Right renal cortex interstitium (tissue), 3 donors: ENCODE measurements at places on chromosomes 7 and 10.

DNA sequence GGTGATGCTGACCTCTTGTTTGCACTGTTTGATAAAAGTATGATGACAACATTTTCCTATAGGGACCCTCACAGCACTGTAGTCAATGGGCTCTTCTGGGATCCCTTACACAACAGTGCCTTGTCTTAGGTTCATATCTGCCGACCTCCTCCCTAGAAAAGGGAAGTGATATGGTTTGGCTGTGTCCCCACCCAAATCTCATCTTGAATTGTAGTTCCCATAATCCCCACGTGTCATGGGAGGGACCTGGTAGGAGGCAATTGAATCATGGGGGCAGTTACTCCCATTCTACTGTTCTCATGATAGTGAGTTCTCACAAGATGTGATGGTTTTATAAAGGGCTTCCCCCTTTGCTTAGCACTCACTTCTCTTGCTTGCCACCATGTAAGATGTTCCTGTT, 23.1 kb downstream of the ZC3HAV1 start:
- DNase-seq, result no peak

DNA sequence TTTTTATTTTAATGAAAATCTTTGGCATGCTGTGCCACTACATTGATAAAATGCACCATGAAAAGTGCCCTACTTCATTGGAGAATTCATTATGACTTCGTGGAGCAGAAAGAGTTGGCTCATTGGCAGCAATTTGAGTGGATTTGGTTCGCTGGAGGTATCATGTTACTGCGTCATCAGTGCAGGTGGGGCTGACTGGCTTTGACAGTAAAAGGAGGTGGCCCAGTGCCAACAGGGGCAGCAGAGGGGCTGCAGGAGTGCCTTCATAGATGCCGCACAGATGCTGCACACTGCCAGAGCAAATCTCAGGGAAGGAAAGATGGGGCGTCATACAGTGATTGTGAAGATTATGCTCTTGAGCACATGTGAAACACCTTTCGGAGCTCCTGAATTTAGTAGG, 22.2 kb downstream of the FZD1 start:
- DNase-seq, result no peak

GRCh38 chr10:98134117-98134430, 383 bp upstream of the R3HCC1L start:
- DNase-seq, result no peak

GRCh38 chr7:121107923-121108498, 119.5 kb downstream of the CPED1 start:
- peak; percentile 48 for DNase-seq

- DNase-seq, result no peak
These were observed 38.0 kb upstream of the SAMD8 start for GRCh38 chr10:75073442-75073841.

DNA sequence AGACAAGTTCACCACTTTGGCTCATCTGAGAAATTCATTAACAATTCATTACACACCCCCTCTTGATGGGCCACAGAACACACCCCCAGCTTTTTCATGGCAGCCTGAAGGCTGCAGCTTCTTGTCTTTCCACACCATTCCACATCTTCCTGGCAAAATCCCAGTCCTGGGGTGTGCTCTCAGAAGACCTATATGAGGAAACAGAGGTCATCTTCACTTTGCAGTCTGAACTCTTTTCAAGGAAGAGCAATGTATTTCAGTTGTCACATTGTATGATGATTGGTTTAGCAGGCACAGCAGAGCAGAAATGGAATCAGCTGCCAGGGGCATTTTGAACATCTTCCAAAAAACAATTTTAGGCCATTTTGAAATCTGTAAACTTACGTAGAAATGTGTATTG, 7.8 kb upstream of the LRRC27 start:
- DNase-seq, result no peak

DNA sequence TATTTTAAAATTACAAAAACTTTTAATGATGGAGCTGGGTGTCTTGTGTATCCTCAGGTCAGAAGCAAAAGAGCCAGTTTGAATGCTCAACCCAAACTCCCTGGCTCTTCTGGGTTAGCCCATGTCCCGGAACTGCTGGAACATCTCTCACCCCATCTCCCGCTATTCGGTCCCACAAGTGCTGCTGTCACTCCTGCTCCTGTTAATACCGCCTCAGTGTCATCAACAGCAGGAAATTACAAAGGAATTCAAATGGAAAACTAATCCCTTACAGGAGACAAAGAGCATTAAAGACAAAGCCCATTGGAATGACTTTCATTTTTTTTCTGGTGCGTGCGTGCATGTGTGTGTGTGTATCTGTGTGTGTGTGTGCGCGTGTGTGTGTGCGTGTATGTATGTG, 112.0 kb upstream of the C7orf33 start:
- no peak for DNase-seq

DNA sequence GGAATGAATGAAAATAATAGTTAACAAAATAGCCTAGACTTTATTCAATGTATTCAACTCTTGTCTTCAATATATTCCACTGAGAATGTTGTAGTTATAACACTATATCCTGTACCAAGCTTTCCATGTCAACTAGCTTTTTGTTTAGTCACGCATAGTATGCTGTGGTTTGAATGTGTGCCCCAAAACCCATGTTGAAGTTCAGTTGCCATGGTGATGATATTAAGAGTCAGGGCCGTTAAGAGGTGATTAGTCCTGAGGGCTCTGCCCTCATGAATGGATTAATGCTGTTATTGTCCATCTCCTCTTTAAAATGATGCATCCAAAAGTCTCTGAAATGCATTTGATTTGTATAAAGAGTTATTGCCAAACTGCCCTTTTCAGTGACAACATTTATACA, 887.6 kb downstream of the NRG3 start:
- DNase-seq, result no peak

DNA sequence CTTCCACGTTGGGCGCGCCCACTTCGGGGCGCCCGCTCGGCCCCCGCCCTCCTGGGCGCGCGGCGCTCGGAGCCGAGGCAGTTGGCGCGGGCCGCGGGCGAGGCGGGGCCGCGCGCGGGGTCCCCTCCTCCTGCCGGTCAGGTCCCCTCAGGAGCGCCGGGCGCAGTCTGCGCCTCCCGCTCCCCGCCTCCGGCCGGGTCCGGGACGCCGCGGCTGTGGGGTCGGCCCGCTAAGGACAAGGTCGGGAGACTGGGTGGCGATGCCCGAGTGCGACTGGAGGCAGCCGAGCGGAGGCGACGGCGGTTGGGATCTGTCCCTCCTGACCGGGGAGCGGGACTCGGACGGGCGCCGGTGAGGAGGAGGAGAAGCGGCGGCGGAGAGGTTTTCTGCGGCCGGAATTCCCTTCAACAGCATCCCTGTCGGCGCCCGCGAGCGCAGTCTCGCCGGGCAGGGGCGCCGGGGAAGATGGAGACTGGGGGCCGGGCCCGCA, at the start of gene ATRNL1:
Gene ATRNL1, plus strand, starts transcription at position 80 of the 490 bp plus-strand sequence. Its CDS starts 386 bp downstream, at position 466.
- DNase-seq, result no peak

DNA sequence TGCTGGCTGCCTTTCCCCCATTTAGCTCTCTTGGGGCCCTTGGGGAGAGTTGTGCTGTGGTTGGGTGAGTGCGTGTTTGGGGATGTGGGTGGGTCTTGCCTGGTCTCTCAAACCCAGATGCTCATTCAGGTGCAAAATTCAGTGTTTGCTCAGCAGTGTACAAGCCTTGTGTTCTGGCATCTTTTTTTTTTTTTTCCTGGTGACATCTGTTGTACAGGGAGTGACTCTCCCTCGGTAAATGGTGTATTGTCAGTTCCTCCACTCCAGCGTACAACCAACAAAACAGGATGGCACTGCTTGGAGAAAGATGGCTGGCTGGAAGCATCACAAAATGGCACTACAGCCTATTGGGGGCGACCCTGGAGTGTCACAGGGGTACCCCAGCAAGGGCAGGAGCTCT, 75.5 kb downstream of the LRMDA start:
- DNase-seq, result no peak

DNA sequence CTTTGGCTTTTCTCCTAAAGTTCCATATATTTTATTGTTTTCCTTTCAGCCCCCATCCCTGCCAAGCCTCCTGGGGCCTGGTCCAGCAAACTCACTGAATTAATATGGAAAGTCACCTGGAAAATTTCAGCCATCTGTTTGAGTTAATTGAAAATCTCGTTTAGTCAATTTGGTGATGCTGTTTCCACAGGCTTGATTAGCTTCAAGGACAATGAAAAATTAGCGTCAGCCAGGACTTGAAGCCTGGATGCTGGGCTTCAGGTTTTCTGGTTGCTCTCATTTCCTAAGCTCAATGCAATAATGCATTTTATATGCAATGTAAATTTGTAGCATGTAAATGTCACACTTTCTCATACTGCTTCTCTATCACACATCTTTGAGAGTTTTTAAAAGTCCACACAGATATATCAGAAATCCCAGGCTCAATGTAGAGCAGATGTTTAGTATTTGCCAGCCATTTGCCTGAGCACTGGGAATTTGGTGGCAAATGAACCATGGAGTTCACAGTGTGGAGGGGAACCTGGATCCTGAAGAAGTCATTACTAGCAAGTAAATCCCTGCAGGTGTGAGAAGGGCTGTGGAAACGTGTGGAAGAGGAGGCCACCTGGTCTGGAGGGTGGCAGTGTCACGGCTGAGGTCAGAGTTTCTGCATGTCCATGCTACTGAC, 228.5 kb downstream of the PAXIP1 start:
- no peak for DNase-seq

DNA sequence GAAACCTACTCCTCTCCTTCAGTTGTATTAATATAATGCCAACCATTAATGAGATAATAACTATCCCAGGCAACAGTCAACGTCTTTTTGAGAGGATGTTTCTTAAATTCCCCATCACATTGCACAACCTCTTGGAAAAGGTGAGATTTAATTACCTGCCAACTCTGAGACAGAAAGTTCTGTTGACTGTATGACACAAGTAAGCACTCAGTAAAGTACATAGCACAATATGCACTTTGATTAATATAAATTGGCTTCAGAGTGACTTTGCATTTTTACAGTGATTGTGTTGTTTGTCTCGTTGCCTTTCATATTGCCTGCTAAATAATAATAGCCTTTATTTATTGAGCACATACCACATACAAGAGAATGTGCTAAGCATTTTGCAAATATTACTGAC, 46.7 kb downstream of the CAV1 start:
- DNase-seq, result no peak

- no peak for DNase-seq
These were observed 8.2 kb upstream of the CLDN4 start for GRCh38 chr7:73822319-73823173.

GRCh38 chr7:70285854-70286253, 687.6 kb downstream of the AUTS2 start:
- no peak for DNase-seq

DNA sequence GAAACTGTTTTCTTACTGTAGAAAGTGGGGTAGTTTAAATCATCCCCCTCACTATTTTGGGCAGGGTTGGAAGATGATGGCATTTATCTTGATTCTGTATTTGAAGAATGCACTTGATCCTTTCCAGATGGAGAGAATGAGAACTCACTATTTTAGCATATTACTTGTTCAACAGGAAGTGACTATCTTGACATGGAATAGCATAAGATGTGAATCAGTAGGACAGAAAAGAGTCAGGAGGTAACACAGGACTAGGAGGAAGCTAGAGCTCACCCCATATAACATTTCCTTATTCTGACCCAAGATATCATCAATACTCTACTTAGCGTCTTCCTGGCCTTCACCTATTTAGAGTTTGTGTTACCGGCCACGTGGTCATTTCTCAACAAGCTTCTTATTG, 400.2 kb downstream of the PHTF2 start:
- no peak for DNase-seq

DNA sequence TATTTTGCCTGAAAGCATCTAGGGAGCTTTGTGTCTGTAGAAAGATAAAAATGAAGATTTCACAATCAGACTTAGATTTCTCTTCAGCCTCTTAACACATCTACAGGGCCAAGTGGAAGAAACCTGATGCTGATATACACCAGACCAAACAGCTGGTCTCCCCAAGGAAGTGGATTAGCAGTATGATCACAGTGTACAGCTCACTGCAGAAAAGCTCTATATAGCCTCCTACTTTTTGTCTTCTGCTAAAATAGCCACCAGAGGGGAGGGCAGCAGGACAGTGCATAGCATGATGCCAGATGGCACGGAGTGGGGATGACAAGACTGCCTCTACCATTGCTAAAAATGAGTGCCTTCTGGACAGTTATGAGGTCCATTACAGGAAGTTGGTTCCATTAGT, 16.0 kb downstream of the FAM13C start:
- no peak for DNase-seq

DNA sequence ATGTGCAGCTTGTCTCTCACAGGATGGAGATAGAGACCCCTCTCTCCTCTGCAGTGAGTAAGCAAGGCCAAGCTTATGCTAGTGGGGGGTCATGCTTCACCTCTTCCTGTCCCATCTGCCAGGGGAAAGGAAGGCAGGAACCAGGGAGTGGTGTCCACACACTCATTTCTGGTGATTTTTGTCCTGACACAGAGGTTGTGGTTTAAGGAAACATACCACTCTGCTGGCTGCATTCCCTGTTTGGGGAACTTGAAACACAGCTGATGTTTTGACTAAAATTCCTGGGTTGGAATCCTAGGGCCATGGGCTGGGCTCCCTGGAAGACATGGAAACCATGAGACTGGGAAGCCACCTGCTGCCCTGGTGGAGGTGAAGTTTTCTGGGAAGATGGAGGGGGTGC, 21.4 kb downstream of the C10orf120 start:
- DNase-seq, result no peak

GRCh38 chr10:88541116-88541626, 41.9 kb downstream of the RNLS start:
- peak; percentile 58 for DNase-seq

DNA sequence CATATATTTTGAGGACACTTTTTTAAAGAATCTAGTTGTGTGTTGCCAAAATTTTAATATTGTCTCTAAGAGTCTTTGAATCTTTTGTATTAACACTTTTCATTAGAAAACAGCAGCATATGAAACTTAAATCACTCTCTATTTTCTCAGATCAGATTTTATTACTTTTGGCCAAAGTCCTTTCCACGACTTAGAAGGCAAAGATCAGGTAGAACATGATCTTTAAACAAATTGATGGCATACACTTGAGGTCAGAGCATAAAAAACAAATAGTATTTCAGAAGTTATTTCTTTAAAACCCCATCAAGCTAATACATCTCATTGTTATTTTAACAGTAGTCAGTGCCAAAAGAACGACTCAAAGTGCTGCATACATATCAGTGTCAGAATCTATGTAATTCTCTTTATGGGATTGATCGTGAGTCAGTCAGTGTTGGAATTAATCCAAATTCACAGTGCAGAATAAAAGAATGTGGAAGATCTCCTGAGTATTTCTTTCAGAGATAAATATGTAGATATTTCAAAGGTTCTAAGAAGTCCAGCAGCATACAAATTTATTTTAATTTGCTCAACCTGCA, 9.6 kb upstream of the AGMO start:
- DNase-seq, result no peak

- no peak for DNase-seq
These were observed 11.5 kb upstream of the KLRG2 start for GRCh38 chr7:139494835-139495579.

DNA sequence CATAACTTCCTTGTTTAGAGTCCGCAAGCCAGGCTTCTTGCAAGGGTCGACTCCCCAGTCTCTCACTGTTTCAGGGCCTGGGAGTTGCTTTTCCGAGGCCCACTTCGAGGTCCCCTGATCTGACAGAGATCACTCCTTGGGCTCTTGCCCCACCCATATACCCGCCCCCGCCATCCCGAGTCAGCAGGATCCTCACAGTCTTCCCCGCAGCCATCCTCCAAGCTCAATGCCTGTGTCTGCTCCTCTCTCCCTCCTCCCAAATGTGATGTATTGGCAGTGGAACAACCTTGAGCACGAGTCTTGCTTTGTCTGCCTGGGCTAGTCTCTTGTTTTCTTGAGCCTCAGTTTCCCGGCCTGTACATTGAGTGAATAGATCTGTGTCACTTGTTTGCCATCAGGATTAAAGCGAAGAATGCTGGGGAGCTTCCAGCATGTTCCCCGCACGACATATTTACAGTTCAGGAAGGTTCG, 2.4 kb upstream of the HMX2 start:
- DNase-seq, result no peak
